Suppressor macrophage treated with lipopolysaccharide for 4 hours (primary cell): ENCODE measurements at places on chromosomes 7 and 10.

GRCh38 chr10:48923748-48924147 is 15.9 kb downstream of the LRRC18 start:
- DNase-seq, result no peak

DNA sequence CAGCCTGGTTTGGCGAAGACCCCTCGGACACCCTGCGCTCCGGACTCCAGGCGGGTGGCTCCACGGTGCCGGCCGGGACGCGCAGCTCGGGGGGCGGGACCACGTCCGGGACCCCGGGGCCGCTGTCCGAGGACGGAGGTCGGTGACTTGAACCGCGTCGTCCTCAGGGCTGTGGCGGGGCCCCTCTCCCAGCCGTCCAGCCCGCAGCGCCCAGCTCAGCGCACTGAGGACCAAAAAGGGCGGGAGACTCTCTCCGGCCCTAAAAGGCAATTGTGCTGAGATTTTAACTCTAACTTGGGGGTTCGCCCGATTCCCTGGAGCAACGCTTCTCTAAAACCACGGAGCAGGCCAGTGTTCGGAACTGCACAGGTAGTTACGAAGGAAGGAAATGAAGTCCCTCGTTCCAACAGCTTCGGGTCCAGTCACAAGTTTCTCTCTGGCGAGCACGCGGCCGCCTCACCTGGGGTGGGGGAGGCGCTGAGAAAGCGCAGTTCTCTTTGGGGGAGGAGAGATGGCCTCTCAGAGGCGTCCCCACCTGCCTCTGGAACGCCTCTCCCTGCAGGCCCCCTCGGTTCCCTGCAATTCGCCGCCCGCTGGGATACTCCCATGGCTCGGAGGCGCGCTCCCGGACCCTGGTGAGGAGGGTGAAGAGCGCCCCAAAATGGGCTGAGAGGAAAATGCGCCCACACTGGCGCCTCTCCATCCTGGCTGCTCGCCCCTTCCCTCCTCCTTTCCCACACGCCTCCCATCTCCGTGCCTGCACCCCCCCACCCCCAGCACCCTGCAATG is 352.7 kb downstream of the DNAJB6 start:
- no peak for DNase-seq

- peak; percentile 76 for DNase-seq
These were observed 59.1 kb downstream of the ZNF365 start for GRCh38 chr10:62433181-62433692.

DNA sequence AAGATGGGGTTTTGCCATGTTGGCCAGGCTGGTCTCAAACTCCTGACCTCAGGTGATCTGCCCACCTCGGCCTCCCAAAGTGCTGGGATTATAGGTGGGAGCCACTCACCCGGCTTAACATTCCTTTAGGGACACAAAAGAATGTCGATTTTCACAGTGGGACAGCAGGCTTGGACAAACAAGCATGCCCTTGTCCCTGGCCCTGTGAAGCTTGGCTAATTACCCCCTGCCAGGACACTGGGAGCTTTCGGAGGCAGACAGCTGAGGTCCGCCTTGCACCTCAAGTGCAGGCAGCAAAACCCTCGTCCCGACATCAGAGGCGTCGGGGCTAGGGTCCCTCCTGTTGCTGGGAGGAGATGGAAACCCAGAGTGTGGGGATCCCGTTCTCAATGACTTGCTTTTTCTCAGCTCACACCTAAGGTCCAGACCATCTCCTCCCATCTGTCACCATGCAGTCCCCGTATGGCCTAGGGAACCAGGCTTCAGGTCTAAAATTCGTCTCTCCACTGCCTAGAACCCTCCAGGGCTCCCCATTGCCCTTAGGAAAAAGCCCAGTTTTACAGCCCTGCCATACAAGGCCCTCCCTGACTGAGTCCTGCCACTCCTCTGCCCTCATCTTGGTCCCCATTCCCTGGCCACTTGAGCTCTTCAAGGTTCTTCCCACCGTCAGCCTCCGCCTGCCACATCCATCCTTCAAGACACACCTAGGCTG is 6.3 kb upstream of the CLIP2 start:
- DNase-seq, result no peak

GRCh38 chr7:107021600-107021999 is 22.9 kb upstream of the PRKAR2B start:
- no peak for DNase-seq

GRCh38 chr10:4022473-4022872 is 237.5 kb upstream of the KLF6 start:
- no peak for DNase-seq

- DNase-seq, result no peak
These were observed 43.9 kb downstream of the IFIT5 start for GRCh38 chr10:89458291-89458690.

GRCh38 chr10:124306922-124307371 is 111.8 kb downstream of the OAT start:
- DNase-seq, result peak; percentile 95

- no peak for DNase-seq
These were observed 267.8 kb downstream of the RPS24 start for GRCh38 chr10:78301481-78301880.

GRCh38 chr7:16318989-16319915 is 102.1 kb downstream of the CRPPA start:
- no peak for DNase-seq

DNA sequence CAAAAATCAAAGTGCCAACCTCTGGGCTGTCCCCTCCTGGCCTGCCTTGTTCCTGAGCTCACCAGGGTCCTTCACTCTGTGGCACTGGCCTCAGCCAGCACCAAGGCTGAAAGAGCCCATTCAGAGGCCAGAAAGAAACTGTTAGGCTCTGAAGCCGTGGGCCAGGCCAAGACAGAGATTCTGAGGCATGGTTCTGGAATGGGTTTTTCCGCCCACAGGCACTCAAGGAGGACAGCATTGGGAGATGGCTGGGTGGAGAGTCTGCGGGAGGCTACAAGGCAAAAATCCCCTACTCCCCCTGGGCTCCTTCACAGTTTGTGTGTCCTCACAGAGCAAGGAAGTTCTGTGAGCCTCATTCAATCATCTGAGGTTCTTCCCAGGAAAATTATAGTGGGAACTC is 31.7 kb downstream of the GRIFIN start:
- no peak for DNase-seq

DNA sequence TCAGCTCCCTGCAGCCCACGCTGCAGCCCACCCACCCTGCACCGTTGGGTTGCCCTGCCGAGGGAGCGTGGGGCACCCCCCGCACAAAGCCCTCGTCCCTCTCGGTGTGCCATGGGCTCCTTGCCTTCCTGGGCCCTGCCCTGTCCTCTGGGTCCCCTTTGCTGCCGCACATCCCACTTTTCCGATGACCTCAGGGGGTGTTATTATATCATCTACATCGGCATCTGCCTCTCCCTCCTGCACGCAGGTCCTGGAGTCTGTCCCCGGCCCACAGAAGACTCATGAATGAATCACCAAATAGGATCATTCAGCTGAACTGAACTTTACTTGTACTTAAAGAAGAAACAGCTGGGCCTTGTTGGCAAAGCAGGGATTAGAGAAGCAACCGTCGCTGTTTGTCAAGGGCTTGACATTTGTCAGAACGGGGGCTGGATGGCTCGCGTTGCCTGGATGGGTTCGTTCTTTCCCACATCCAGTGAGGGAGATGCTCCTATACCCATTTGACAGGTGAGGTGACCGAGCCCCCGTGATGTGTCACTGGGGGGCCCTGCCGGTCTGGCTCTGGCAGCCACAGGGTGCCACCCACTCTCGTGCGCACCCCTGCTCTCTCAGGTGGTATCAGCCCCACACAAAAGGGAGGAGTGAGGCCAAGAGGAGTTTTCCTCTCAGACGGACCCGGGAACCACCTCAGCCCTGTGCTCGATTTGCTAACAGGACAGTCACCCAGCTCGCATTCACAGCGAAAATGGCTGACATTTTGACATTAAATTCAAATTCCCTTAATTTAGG is 58.6 kb upstream of the EBF3 start:
- DNase-seq, result no peak

DNA sequence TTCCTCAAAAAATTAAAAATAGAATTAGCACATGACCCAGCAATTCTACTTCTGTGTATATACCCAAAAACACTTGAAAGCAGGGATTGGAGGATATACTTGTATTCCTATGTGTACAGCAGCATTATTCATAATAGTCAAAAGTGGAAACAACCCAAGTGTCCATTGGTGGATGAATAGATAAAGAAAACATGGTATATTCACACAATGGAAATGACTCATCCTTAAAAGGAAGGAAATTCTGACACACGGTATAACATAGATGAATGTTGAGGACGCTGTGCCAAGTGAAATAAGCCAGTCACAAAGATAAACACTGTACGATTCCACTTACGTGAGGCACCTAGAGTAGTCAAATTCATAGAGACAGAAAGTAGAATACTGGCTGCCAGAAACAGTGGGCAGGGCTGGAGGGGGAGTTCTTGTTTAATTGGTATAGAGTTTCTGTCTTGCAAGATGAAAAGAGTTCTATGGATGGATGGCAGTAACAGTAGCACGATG is 26.6 kb upstream of the KAT6B start:
- peak; percentile 56 for DNase-seq

- no peak for DNase-seq
These were observed 16.6 kb upstream of the FAM170B start for GRCh38 chr10:49150426-49150825.

- DNase-seq, result peak; percentile 22
These were observed 6.4 kb downstream of the CDCA7L start for GRCh38 chr7:21939136-21939857.

DNA sequence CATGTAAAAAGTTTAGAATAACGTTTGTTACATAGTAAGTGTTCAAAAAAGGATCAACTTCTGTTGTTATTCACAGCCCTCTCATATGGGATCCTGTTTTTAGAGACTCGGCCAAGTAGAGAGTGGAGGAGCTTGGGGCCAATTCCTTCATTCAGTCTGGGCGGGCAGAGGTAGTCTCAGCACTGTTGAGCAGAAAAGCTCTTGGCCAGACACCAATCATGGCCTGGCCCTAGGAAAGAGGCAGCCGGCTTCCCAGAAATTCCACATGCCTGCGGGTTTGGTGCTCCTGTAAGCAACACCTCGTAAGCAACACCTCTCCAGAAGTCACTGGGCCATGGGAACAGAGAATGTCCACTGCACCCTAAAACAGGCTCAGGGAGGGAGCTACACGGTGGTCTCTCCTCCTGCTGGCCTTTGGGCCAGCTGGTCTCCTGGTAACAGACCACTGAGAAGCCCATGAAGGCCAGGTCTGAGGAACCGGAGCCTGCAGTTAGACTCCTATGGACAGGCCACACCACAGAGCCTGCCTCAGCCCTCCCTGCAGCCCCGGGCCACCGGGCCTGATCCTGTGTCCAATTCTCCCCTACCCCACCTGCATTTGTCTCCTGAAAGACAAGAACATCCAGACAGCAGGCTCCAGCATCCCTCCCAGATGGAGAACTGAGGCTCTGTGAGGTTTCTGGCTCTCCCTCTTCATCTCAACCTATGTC is 149.1 kb downstream of the GRID1 start:
- no peak for DNase-seq

DNA sequence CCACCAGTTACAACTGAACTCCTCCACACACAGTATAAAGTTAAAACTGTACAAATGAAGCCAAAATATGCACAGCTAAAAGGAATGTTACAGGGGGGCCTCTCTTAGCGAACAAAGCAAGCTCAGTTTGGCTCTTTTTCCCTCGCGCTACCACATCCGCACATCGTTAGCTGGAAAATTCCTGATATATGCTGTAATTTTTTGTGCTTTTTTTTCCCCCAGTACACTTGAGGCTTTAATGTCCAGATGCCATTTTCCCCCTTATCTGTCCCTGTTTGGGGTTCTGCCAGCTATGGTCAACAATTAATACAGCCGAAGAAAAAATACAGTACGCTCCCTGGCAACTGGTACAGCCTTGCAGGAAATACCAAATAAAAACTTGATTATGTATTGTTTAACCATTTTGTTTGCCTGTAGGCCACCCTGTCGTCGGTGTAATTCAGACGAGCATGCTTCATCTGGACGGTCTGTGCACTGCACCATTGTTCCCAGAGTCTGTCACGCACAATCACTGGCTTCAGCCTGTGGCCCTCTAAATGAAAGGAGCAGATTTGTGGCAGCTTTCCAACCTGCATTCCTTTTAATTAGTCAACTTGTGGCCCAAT is 108.1 kb upstream of the FAM133B start:
- no peak for DNase-seq

- peak; percentile 30 for DNase-seq
These were observed 29.4 kb upstream of the TNRC18 start for GRCh38 chr7:5452937-5453540.

- no peak for DNase-seq
These were observed 196.1 kb upstream of the PRSS1 start for GRCh38 chr7:142553216-142553615.

DNA sequence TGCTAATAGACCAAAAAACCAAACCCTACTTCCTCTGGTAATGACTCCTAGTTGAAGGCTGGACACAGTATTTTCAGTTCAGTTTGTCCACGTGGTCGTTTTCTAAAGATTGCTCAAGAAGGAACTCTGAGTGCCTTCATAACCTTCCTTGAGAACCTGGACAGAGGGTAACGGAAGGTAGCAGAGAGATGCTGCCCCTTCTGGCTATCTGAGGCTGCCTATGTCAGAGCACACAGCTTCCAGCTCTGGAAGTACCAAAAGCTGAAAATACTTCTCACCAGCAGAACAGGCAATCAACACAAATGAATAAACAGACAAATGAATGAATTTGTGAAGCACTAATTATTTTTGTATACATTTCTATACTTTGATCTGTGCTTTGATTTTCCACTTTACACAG is 85.2 kb downstream of the AMPH start:
- no peak for DNase-seq

GRCh38 chr7:87312215-87312865 is 33.1 kb upstream of the CROT start:
- peak; percentile 67 for DNase-seq

- DNase-seq, result no peak
These were observed 61.5 kb downstream of the GDI2 start for GRCh38 chr10:5751601-5752253.

DNA sequence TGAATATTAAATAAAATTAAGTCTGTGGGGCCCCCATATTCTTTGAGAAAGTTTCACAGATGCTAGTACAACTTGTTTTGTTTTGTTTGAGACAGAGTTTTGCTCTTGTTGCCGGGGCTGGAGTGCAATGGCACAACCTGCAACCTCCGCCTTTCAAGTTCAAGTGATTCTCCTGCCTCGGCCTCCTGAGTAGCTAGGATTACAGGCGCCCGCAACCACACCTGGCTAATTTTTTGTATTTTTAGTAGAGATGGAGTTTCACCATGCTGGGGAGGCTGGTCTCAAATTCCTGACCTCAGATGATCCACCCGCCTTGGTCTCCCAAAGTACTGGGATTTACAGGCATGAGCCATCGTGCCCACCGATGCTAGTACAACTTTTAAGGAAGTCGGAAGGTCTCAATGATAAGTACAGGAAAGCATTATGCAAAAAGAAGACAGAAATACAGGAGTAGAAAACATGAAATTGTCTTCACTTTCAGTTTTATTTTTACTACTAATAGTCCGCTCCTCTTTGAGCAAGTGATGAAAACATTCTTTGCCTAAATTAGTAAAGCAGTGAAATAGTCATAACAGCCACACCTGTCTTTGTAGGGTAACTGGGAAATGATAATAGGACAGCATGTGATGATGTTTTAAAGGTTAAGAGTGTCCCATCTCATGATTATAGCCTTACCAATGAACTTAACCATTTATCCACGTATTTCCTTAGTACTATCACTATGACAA is 147.5 kb downstream of the SEMA3D start:
- DNase-seq, result peak; percentile 3
